Caco-2 (cell line): ENCODE measurements at places on chromosomes 11 and 22. TPM values are rescaled to one million over a fixed set of nuclear protein-coding genes. Genes with fewer than 3 reads are reported as not detected.

DNA sequence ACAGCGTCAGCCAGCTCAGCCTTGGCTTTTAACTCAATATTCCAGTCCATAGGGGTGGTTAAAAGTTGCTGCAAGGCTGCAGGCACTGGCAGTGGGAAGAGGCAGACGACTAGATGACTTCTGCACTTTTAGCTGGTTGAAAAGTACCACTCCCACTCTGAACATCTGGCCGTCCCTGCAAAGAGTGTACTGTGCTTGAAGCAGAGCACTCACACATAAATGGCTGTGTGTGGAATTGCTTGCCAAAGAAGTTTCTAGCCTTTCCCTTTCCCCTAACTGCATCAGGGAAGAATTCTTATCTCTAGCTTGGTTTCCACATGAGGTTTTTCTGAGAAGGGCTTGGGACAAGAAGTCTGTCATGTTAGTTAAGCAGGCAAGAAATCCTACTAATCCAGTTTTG lies 5.1 kb upstream of the PHLDB1 start:
- no peaks in the 10 kb centered on the region for H3K27me3 ChIP-seq
- no peak overlapping the region for H3K4me3 ChIP-seq
- H3K4me1 ChIP-seq, result peaks cover 14% of the 10 kb centered on the region; the same call in 1 of the 2 replicates
- DNase-seq, result no peak
- peaks cover 2% of the 10 kb centered on the region; the same call in 1 of the 2 replicates for H3K36me3 ChIP-seq

DNA sequence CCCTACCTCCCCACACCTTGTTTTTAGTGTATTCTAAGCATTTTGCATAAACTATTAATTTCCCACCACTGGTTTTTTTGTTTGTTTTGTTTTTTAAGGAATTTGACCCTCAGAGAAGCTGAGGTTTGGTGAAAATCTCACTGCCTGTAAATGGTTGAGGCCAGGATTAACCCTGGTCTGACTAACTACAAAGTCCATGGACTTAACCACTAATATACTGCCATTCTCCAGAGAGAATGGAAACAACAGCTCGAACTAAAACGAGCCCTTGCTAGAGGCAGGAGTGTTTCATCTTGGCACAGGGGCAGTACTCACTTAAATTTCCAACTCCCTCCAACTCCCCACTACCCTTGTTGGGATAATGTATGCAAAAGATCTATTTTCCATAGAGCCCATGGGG lies 3.0 kb downstream of the CTNND1 start:
- H3K36me3 ChIP-seq, result no peaks in the 10 kb centered on the region
- peak overlapping the region; percentile 84 for H3K4me3 ChIP-seq
- DNase-seq, result no peak
- peaks cover 34% of the 10 kb centered on the region for H3K4me1 ChIP-seq
- H3K27me3 ChIP-seq, result no peaks in the 10 kb centered on the region
- H3K27ac ChIP-seq, result peak overlapping the region; percentile 98

DNA sequence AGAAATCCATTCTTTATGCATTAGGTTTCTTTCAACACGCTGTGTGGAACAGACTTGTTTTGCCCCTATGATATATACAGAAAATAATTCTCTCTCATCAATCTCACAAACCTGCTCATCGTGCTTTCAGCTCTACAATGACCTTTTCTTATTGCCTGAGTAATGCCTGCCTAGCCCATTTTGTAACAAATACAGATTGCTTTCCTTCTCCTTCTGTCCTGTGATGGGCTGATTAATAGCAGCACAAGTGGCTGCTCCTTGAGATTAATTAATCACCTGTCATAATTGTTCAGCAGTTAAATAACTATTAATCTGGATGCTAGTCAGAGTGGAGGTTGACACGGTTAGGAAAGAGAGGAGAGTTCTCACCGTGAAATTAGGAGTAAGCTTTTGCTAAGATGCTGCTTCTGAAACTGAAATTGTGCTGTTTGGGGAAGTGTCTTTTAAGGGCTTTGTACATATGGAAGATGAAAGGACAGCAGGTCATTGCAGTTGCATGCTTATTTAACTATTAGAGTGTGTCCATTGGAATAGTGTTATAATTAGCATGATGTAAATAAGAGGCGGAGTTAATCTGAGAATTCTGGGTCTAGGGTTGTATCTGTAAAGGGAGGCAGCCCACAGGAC lies 1430.5 kb downstream of the FAM181B start:
- peaks cover 19% of the 10 kb centered on the region for H3K4me1 ChIP-seq
- H3K36me3 ChIP-seq, result no peaks in the 10 kb centered on the region
- H3K27ac ChIP-seq, result no peak overlapping the region
- no peaks in the 10 kb centered on the region for H3K27me3 ChIP-seq

DNA sequence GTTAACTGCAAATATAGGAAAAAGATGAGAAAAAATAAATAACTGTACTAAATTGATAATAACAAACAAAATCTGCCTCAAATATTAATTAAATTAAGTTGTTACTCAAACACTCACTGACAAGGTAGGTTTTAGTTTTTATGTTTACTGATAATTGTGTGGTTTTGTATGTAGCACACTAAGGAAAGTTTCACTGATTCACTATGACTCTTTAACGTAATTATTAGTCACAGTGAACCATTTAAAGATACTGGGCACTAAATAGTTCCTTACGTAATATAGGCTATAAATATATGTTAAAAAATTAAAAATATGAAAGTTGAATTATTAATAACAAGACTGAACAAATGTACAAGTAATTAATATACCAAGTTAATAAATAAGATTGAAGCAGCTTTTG lies 2330.0 kb upstream of the RAG2 start:
- DNase-seq, result no peak
- no peaks in the 10 kb centered on the region for H3K27me3 ChIP-seq
- no peak overlapping the region for H3K4me3 ChIP-seq
- H3K27ac ChIP-seq, result no peak overlapping the region

The OR51F1 gene
- total RNA-seq, result not detected in 2 replicates

The OR8D1 gene
- total RNA-seq, result not detected in 2 replicates

The RCOR2 gene
- 1.5 and 1.8 TPM in 2 replicates for total RNA-seq
